ENCODE measurements at places on chromosomes 2 and 18. TPM values are rescaled to one million over a fixed set of nuclear protein-coding genes. Genes with fewer than 3 reads are reported as not detected.

GRCh38 chr2:177175917-177176668 lies 36.5 kb upstream of the HNRNPA3 start:
- no peak for DNase-seq

Gene SCYGR4
- total RNA-seq, result not detected

GRCh38 chr2:204170411-204170810 lies 233.8 kb downstream of the ICOS start:
- no peak for DNase-seq

Gene CDH19
- 0.09 TPM for total RNA-seq

GRCh38 chr2:143936848-143937722 lies 582.8 kb downstream of the ZEB2 start:
- DNase-seq, result no peak

Gene RGPD4
- total RNA-seq, result not detected

DNA sequence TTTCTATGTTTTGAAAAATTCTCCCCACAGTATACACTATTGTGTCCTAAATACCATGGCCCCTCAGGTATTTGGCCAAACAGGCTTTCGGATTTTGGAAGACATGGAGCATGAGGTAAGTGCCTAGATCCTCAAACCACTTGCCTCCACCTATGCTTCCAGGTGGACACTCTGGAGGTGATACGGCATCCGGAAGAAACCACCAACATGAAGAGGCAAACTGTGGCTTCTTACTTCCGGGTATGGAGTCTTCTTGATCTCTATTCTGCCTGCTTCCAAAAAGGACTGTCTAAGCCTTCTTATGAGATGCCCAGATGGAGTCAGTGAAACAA lies 252.0 kb upstream of the SP5 start:
- DNase-seq, result no peak
